ENCODE measurements at places on chromosomes 4 and X. TPM values are rescaled to one million over a fixed set of nuclear protein-coding genes. Genes with fewer than 3 reads are reported as not detected.

The HGFAC gene
- 0.07 TPM for total RNA-seq

The ITIH6 gene
- not detected for total RNA-seq

The MUC7 gene
- total RNA-seq = not detected

The F11 gene
- not detected for total RNA-seq

The RTL9 gene
- 0.08 TPM for total RNA-seq

The PDE6B gene
- total RNA-seq = not detected

The MAGED4B gene
- total RNA-seq = 17.6 TPM

The GPRASP2 gene
- total RNA-seq = 5.0 TPM

The FRMD7 gene
- total RNA-seq = not detected

The LUZP4 gene
- not detected for total RNA-seq

The GLRB gene
- 0.73 TPM for total RNA-seq

The MAP7D2 gene
- total RNA-seq = 5.4 TPM

The CCKAR gene
- not detected for total RNA-seq

The KLHL15 gene
- total RNA-seq = 3.4 TPM

The CYTL1 gene
- total RNA-seq = not detected

The C4orf50 gene
- total RNA-seq = not detected

The NLRP2B gene
- not detected for total RNA-seq

All from A549 treated with GW870086 at 1 μM for 4 hours (cell line).